ENCODE measurements at places on chromosomes 5 and 9. TPM values are rescaled to one million over a fixed set of nuclear protein-coding genes. Genes with fewer than 3 reads are reported as not detected.

CCL19 gene
- 0.28 TPM for polyA plus RNA-seq

RORB gene
- polyA plus RNA-seq, result 0.15 TPM

DNA sequence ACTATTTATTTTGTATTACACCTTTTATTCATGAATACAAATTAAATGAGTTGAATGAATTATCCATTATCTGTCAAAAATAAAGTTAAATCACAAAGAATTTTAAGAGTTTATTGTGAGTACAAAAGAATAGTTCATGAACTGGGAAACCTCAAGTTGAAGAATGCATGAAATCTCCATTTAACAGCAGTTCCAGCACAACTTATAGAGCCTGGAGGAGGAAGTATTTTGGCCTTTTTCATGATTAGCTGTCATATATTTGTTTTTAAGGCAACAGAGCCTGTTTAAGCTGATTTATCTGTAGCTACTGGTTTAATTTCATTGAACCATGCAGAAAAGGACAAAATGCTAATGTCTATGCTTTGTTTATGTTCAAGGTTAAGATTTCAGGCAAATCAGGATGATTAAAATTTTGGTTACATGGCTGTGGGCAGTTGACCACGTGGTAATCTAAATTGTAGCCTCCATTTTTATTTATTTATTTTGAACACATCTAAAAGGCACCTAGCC lies 12.2 kb downstream of the SPINK1 start:
- DNase-seq, result no peak

CBY3 gene
- 0.84 TPM for polyA plus RNA-seq

DNA sequence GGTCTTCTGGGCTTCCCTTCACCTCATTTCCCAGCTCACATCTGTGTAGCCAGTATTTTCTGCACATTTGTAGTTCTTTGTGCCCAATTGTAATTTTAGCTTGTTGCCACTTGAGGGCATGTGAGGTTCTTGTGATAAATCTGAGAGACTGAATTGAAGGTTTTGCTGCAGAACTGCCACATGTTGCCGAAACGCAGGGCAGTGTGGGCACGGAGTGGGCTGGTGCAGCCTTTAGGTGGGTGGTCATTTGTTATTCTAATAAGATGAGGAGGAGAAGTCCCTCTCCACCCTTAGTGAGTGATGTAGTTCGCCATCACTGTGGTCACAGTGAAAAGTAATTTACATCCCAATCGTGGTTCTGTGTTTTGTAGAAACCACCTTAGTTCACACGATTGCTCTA lies 21.2 kb downstream of the OTULIN start:
- peak; percentile 31 for DNase-seq

PCDHB14 gene
- 6.0 TPM for polyA plus RNA-seq

GAPT gene
- polyA plus RNA-seq, result 6.5 TPM

DNA sequence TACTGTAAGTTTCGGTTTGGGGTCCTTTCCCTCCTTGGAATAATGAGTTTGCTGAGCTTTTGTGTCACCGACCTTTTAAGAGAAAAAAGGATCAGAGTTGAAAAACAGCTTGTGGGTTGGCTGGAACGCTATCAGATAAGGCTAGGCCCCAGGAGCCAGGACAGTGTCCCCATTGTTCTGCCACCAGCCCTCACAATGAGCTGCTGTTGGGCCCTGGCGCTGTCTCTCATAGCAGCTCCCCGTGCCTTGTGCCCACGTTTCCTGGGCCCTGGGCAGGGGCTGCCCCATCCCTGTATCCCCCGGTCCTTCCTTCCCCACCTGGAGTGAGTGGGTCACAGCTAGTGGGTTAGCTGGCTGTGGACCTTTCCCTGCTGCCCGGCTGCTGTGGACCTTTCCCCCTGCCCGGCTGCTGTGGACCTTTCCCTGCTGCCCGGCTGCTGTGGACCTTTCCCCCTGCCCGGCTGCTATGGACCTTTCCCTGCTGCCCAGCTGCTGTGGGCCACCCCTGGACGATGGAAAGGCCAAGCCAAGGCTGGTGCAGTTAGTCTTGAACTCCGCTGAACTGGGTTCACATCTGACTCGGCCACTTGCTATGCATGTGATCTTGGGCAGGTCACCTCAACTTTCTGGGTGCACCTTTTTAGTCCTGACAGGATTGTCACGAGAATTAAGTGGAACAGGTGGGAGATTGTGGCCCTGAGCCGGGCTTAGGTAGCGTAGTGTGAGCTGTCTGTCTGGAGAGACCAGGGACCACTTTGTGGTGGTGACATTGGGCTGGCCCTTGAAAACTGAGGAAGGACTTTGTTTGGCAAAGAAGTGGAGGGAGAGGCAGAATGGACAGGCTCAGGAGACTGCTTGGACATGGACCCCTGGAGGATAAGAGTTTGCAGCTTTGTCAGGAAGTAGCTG lies 99.5 kb downstream of the DAB2IP start:
- no peak for DNase-seq

DNA sequence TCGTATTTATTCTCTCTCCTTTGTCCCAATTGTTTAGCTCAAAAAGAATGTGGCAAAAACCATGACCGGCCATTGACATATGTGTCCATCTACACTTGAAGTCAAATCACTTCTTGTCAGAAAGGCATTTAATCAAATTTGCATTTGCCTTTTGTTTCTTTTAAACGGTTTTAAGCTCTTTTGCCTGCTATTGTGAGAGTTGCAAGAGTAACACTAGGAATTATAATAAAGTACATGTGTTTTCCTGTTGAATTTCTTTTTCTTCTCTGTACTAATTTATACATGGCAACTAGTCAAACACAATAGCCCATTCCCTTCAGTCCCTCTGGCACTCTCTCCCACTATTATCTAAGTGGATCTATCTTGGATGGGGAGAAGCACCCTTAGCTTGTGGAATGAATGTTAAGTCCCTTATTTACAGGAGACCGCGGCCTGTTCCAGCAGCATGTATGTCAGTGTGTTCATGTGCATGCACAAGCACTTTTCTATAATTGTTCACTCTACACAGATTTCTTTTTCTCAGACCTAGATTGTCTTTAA lies 3.2 kb downstream of the ADAMTSL1 start:
- DNase-seq, result no peak

- no peak for DNase-seq
Observed at GRCh38 chr9:27535701-27536118, 6.1 kb upstream of the MOB3B start.
